ENCODE measurements at places on chromosomes 11 and 22. TPM values are rescaled to one million over a fixed set of nuclear protein-coding genes. Genes with fewer than 3 reads are reported as not detected.
A peak's percentile ranks its signal among the peaks of the same experiment; 100 is the strongest.

TSGA10IP gene
- total RNA-seq: not detected

ENTHD1 gene
- not detected for total RNA-seq

PAX6 gene
- not detected for total RNA-seq

SLC36A4 gene
- total RNA-seq: 17.5 TPM

NAALAD2 gene
- 2.5 TPM for total RNA-seq

DNA sequence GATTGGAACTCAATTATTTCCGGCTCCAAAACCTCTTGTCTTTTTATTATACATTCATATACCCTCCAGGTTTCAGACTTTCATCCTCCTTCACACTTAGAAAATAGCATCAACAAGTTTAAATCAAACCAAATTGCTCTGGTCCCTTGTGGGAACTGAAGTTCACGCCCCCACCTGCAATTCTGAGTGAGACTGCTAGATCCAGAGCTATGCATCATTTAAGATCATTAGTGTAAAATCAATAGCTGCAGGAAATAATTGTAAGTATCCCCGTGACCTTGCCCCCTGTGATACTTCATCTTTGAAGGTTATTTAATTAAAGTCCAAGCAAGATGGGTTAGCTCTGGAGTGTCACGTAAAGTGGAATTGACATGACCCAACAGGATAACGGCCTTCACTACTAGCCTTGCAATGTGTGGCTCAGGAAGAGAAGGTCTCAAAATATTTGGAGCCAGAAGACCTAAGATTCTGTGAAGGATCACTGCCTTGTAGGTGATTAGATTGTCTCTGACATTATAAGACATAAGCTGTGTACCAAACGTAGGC, 742.2 kb upstream of the LRRC4C start:
- DNase-seq: no peak

DNA sequence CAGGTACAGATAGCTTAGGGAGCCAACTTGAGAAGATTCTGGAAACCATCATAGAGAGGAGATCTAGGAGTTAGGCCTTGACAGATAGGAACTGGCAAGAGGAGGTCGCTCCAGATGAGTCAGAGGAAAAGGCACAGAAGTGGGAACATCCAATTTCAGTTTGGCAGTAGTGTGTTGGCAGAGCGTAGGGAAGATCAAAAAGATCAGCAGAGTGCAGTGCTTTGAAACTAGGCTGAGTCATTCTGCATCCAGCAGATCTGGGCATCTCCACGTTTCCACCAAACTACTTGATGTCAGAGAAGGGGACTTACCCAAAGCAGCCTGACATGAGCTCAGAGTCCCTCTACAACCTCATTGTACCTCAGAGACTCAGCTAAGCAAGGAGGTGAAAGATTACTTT, 58.5 kb downstream of the GAB4 start:
- no peak for DNase-seq

GRCh38 chr11:64489831-64490441, 101.1 kb upstream of the SLC22A12 start:
- peak; percentile 42 for DNase-seq

DNA sequence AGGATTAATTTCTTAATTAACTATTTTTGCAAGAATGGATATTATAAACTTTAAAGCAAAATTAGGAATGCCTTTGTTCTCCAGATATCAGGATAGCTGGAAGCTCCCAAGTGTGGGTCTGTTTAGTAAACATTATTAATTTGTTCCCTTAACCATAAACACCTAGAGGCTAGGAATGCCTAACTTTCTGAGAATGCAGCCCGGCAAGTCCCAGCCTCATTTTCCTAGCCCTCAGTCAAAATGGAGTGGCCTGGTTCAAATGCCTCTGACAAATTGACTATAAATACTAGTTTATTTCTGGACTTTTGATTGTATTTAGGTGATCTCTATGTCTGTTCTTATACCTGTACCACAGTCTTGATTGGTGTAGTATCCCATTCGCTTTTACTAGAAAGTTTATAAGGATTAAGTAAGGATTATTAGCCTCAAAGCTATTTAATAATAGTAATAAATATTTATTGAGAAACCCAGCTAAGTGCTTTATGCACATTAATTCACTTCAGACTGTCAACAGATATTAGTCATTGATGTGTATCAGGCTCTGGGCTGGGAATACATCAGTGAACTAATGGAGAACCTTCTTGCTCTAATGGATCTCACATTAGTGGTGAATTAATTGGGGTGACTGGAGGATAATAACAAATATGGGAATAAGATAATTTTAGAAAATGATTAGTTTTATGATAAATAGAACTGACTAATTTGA, 25.8 kb downstream of the PPME1 start:
- DNase-seq: no peak

DNA sequence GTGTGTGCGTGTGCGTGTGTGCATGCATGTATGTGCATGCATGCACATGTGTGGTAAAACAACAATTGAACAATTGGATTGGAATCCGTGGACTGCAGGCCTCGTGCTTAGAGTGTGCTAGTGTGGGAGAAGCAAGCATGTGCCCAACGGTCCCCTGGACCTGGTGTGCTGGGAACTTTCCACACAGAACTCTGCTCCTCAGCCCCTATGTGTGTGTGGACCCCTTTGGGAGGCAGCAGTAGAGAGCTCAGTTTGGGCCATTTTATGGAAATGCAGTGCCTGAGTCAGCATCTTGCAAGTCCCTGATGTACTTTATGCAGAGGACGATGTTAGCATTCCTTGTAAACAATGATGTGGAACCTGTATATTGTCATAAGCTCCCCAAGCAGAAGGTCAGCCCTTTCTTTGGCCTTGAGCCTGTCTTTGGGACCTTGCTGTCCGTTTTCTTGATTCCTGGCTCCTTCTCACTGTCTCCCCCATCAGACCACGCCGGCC, 167.3 kb downstream of the TBC1D22A start:
- no peak for DNase-seq

DNA sequence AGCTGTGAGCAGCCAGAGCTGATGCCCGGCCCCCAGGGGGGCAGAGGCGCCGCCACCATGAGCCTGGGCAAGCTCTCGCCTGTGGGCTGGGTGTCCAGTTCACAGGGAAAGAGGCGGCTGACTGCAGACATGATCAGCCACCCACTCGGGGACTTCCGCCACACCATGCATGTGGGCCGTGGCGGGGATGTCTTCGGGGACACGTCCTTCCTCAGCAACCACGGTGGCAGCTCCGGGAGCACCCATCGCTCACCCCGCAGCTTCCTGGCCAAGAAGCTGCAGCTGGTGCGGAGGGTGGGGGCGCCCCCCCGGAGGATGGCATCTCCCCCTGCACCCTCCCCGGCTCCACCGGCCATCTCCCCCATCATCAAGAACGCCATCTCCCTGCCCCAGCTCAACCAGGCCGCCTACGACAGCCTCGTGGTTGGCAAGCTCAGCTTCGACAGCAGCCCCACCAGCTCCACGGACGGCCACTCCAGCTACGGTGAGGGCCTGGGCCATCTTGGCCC, 6.1 kb downstream of the CDC42EP1 start:
- DNase-seq: no peak

DNA sequence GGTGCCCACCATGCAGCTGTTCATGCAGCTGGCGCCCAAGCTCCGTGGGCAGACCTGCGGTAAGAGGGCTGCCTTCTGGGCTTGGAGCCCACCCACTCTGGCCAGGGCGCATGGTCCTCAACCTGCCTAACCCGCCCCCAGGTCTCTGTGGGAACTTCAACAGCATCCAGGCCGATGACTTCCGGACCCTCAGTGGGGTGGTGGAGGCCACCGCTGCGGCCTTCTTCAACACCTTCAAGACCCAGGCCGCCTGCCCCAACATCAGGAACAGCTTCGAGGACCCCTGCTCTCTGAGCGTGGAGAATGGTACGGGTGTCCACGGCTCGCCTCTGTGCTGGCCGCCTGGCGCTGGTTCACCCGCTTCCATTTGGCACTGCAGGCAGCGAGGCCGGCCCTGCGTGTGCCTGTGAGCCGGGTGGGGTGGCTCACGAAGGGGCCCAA, 11.0 kb downstream of the MUC5AC start:
- no peak for DNase-seq

DNA sequence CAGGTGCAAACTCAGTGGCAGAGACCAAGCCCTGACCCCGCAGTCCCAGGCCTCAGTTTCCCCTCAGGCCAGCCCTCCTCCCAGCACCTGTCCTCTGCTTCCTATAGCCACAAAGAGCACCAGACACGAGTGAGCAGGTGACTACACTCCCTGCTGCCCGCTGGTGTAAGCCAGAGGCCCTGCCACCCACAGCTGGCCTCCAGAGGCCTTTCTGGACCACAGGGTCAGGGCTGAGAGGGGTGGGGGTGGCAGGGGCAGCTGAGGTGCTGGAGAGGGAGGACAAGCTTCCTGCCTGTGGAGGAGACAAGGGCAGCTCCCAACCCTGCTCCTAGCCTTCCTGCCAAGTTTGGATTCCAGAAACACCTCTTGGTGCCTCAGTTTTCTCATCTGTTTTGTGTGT, 31.3 kb upstream of the WNT7B start:
- DNase-seq: no peak
